ENCODE measurements at places on chromosomes 11 and 22.

DNA sequence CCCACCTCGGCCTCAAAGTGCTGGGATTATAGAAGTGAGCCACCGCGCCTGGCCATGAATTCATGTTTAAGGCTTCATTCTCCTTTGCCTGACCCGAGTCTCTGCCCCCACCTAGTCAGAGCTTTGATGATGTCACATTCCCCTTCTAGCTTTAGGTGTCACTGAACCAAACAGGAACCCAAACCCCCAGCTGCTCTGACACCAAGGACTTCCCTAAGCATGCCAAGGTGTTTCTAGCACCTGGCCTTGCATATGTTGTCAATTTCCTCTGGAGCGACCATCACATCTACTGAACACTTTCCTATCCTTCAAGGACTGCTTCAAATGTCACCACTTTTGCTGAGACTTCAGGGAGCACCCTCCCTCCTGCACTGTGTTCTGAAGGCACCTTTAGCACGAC, 2.3 kb downstream of the F2 start:
- DNase-seq = no peak

- DNase-seq = no peak
Measured at GRCh38 chr11:70671611-70672010, 273.3 kb downstream of the CTTN start.

- DNase-seq = no peak
Measured at GRCh38 chr11:112507281-112507680, 246.6 kb upstream of the PLET1 start.

DNA sequence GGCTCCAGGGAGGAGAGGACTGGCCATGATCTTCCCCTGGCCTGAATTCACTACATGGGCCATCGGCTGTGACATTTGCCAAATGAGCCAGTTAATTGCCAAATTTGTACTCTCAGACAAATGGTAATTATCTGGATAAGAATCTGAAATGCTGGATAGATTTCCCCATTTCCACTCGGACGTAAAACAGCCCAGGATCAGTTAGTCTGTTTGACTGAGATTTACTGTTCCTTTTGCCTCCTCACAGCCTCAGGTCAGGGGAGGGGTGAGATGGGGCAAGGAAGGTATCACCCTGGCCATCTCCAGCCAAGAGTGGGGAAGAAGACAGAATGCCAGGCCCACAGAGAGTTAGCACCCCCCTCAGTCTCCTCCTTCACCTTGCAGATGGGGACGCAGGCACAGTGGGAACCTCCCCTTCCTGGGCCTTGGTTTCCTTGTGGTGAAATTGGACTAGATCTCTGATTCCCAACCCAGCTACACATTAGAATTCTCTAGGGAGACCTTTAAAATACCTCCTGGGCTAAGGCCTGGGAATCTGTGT, 5.2 kb downstream of the TRIM29 start:
- no peak for DNase-seq

GRCh38 chr11:19263333-19263732, 22.6 kb upstream of the E2F8 start:
- DNase-seq = no peak

DNA sequence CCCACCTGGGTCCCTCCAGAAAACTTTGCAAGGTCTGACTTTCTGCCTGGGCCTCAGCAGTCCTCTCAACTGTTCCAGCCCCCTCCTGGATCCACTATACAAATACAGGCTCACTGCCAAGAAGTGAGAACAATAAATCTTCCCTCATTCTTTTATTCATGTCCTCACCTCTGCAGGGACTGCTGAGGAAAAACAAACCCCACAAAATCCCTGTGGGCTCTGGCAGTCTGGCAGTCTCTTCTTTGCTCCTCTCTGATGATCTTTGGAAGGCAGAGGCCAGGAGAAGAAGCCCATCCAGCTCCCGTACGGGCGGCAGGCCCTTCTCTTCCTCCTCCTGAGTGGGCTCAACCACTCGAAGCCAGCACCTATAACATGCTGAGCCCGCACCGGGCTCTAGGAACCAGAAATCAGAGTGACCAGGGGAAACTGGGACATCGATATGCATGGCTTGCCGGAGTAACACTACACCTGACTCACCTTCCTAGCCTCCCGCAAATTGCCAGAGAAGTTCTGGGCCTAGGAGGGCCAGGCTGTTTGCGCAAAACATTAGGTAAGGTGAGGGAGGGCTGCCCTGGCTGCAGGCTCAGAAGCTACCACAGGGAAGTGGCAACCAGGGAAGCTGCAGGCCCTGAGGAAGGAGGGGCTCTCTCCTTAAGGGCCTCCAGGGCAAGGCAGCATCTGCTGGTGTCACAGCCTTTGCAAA, 24.2 kb downstream of the TMPRSS5 start:
- DNase-seq = no peak

All from dermis microvascular lymphatic vessel endothelial cell (primary cell).